Activated CD4-positive, alpha-beta T cell treated with anti-CD3 and anti-CD28 coated beads, Interleukin-2, amount 50 U/mL, for 4 hours (primary cell): ENCODE measurements at places on chromosomes 5 and 9.

DNA sequence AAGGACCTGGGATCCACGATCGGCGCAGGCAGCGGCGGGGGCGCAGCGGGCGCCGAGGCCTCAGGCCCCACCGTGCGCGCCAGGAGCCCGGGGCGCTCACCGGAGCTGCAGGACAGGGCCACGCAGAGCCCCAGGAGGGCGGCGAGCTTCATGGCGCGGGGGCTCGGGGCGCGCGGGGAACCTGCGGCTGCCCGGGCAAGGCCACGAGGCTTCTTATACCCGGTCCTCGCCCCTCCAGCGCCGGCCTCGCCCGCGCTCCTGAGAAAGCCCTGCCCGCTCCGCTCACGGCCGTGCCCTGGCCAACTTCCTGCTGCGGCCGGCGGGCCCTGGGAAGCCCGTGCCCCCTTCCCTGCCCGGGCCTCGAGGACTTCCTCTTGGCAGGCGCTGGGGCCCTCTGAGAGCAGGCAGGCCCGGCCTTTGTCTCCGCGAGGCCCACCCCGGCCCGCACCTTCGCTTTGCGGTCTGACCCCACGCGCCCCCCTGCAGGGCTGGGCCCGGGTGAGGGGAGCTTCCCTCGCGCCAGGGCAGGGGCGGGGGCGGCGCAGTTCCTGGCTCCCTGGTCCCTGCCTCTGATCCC is at the start of gene SCGB3A1:
Gene SCGB3A1, minus strand, starts transcription at position 189 of the 577 bp plus-strand sequence. Its CDS starts 37 bp downstream, at position 152.
- no peak for DNase-seq

GRCh38 chr9:29826421-29826820 is 2253.1 kb upstream of the C9orf72 start:
- no peak for DNase-seq

DNA sequence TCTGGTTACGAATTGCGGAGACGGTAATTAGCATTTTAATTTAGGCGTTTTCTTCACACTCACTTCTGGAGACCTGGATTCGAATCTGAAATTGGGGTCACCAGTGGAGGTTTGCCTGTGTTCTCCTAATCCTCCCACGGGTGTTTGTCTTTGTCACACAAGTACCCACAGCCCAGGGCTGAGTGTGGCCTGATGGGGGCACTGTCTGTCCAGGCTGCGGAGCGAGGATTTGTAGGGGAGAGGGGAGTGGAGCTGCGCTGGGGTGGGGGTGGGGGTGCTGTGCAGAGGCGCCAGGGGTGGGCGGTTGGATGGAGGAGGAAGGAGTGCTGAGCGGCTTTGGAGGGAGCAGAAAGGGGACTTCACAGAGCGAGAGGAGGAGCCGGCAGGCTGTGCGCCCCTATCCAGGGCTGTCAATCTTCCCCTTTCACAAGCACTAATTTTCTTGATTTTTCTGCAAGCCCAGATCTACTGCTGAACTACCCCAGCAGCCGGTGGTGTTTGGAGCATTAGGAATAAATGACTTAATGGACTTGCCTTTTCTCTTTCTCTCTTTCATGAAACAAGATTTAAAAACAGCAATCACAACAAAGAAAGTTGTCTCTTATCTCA is 53.1 kb downstream of the TSPAN17 start:
- DNase-seq, result no peak

DNA sequence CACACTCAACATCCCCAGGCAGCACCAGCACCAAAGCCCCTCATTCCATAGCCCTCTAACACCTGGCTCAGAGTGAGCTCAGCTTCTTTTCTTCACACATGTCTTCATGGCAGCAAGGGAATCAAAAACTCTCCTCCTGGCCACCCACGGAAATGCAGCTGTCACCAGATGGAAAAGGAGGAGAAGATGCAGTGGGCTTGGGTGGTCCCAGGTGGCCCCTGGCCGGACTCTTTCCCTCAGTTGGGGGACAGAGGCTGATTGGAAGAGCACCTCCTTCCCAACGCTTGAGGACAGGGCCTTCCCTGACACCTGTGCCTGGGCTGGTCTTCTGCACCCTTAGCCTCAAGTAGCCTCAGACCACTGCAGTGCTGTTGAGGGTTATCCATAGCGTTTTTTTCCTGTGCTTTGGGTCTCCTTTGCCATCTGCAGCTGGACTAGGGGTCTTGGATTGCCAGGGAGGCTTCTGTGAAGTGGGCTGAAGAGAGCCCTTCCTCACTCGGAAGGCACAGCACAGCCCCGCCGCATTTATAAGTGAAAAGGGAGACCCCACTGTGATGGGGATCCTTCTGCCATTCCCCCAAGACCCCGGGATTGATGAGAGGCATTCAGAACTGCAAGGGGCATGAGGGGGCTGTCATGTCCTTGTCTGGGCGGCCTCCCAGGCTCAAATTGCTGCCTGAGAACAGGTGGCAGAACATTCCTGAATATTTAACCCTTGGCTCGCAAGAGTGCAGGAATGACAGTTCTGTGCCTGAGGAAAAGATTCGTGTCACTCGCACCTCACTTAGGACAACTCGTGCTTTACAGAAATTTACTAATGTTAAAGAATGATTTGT is 200.0 kb downstream of the AUH start:
- no peak for DNase-seq

DNA sequence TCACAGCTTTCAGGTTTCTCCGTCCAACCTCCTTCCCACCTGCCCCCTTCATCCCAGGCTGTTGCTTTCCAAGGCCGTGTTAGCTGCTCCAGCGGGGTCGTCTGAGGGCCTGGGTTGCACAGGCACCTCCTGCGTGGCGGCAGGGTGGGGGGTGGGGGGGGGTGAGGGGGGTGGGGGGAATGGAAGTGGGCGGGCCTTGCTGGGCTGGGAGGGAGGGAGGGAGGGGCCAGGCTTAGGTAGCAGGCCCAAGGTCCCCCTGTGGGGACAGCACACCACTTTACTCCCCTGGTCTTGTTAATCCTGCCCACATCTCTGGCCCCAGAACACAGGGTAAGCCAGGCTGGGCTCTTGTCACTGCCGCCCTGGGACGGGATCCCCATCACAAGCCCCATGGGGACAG is 99.1 kb downstream of the RXRA start:
- no peak for DNase-seq

DNA sequence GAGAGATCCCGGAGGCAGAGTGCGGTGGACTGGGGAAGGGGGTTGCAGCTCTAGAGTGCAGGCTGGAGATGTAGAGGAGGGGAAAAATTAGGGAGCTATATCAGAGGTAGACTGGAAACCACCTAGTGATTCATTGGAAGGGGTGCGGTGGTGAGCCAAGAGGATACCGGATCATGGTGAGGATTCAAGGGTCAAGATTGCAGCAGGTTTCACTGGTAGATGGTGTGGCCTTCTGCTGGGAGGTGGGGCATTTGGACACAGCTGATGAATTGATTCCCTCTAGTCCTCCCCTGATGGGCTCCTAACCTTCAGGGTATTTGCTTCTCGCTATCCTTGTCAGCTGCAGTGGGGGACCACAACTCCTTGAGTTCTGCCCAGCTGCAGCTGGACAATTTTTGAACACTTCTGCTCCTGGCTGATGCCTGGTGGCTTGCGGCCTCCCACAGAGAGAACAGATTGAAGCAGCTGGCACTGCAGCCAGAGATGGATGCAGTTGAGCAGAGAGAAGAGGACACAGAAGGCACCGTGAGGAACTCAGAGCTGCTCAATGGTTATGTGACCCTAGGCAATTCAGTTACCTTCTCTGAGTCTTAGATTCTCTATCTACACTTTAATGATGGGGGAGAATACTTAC is 134.4 kb upstream of the ABCA1 start:
- no peak for DNase-seq

DNA sequence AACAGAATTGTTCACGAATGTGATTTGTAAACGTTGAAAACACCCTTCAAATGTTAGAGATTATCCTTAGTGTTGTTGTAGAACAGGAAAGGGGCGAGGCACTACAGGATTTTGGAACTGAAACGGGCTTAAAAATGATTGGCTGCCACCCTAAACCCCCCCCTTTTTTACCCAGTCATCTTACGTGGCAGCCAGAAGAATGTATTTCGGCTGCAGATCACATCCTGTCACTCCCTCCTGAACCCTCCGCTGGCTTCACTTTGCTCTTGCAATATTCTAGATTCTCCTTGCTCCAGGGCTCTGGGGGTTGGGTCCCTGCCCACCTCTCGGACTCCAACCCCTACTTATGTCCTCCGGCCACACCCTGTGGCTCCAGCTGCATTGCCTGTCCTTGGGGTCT is 13.9 kb upstream of the UNC5A start:
- DNase-seq, result no peak

DNA sequence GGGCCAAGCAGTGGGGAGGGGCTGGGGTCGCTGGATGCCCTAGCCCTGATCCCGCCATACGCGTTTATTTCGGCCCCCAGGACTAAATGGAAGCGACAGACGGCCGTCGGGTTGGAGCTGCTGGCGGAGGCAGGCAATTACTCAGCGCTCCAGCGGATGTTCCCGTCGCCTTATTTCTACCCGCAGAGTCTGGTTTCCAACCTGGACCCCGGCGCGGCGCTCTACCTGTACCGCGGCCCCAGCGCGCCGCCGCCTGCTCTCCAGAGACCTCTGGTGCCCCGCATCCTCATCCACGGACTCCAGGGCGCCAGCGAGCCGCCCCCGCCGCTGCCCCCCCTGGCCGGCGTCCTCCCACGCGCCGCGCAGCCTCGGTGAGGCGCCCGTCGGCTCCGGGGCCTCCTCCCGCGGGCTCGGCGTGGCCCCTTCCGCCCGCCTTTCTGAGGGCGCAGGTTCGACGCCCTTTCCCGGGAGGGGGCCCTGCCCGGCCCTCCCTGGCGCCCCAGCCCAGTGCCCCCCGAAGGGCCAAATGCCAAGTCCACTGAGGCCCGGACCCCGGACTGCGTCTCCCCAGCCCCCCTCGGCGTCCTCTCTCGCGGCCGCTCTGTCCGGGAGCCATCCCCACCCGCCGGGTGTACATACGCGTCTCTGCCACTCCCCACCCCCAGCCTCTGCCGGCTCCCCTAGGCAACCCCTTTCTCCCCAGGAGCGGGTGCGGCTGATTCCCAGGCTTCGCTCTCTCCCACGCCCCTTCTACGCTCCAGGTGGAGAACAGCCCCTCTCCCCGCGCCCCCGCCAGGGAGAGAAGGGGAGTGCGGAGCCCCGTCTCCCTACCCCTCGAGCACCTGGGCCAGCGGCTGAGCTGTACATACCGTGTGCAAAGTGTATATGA is 7.0 kb downstream of the BARHL1 start:
- DNase-seq, result no peak

- no peak for DNase-seq
These were observed 78.7 kb downstream of the RAD23B start for GRCh38 chr9:107361816-107362215.

DNA sequence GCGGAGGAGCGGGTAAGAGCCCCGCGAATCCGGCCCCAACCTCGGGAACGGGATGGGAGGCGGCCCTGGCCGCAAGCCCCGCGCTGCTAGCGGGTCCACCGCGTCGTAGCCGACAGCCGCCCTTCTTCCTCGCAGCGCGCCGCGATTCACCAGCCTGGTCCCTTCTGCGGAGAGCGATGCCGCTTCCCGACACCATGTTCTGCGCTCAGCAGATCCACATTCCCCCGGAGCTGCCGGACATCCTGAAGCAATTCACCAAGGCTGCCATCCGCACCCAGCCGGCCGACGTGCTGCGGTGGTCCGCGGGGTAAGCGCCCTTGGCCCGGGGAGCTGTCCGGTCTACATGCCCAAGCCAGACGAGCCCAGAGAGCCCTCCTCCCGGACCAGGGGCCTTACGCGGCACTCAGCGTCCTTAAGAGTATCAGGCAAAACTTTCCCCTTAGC is 335 bp downstream of the ROPN1L start:
- no peak for DNase-seq

DNA sequence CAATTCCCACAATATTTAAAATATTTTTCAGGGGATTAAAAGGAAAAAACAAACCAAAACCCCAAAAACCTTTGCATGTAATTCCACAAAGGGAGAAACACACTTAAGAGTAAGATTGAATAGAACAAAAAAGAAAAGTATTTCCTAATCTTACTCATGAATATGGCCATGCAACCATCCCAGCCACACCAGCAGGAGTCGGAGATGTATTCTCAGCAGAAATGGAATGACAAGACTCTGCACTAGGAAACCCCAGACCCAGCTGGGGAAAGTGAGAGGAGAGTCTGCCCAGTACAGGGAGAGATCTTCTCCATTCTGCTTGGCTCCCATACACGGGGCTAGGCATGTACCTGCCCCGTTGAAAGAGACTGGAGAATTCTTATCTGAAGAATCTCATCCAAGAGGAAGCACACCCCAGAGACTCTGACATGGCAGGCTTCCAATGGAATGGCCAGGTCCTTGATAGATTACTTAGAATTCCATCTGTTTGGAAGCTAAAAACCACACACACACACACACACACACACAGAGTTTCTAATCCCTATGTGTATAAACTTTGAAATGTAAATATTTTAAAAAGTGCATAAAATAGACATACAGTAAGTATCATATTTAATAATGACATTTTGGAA is 118.8 kb downstream of the GADD45G start:
- no peak for DNase-seq

- no peak for DNase-seq
These were observed 8.8 kb upstream of the RICTOR start for GRCh38 chr5:39082995-39083394.

GRCh38 chr5:129342796-129343195 is 117.3 kb upstream of the ADAMTS19 start:
- no peak for DNase-seq

GRCh38 chr5:120507800-120508463 is 43.8 kb downstream of the PRR16 start:
- no peak for DNase-seq

GRCh38 chr5:179271428-179271734 is 73.9 kb downstream of the ADAMTS2 start:
- DNase-seq, result no peak

DNA sequence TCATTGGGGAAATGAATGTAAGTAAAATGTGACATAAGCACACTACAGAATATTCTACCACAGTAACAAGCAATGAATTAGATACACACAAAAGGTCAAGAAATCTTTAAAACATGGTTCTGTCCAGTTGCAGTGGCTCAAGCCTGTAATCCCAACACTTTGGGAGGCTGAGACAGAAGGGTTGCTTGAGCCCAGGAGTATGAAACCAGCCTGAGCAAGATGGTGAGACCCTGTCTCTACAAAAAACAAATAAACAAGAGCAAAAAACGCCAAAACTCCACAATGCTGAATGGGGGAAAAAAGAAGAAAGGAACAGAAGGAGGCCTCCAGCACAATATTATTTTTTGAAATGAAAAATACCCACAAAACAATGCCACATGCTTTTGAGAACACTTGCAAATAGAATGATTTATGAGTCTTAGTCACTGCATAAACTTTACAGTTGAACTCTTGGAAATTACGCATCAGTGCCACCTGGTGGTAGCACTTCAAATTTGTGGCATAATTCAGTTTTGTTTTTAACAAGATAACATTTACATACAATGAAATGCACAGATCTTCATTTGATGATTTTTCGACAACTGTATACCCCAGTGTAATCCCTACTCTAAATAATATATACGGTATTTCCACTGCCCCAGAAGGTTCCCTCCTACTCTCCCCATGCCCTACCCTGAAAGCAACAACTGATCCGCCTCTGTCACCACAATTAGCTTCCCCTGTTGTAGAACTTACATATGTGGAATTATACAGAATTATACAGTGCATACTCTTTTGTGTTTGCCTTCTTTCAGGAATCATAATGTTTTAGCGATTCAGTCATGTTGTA is 14.4 kb upstream of the SPINK4 start:
- DNase-seq, result peak; percentile 63

DNA sequence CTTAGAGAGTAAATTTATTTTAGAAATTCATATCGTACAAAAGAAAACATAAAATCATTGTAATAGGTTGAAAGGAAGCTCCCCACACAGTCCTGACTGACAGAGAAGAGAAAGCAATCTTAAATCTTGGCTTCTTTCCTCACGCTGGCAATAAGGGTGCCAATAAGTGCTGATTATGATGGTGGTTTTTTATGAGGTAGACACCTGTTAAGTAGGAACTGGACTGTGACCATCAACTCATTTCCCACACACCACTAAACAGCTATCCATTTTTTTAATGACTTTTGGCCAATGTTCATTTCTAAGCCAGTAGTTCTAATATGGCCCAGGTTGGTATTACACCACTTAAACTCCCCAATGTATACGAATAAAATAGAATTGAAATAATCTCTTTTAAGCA is 893.5 kb upstream of the NUDT12 start:
- DNase-seq, result no peak
